ENCODE measurements at places on chromosomes 11 and 22. TPM values are rescaled to one million over a fixed set of nuclear protein-coding genes. Genes with fewer than 3 reads are reported as not detected.

DNA sequence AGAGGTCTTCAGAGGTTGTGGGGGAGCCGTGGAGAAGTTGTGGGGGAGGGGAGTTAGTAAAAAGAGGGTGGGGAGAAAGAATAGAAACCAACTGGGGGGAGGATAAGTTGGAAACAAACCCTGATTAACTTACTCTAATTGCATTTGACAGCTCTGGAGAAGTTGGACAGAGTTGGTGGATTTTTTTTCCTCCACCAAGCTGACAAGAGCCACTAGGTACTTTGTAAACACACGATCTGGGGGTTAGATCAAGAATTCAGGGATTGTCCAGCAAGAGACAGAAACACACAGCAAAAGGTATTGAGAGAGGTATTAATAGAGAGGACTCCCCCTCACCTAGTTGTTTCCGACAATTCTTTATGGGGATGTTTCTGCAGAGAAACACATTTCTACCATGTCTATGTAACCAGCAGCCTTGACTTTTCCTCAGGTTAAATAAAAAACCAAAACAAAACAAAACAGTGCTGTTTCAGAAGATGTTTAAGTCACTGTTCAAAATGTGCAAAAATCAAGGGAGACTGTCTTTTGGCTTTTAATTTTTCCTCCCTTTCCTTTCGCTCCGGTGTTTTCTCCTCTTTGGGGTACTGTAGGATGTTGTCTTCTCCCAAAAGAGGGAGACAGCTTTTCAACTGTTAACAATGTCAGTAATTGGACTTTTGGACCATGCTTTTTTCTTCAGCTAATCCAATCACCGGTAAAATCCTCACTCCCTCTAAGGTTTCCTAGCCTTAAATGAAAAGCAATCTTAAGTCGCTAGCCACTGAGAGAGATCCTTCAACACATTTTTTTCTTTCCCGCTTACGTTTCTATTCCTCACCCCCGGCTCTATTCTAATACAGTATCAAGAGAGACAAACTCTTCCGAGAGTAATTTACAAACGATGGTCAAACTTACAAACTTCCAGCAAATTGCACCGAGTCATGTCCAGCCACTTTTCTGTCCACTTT lies 708 bp downstream of the MAML2 start:
- no peak for DNase-seq

- no peak for DNase-seq
Observed at GRCh38 chr11:43010042-43010441, 301.8 kb upstream of the API5 start.

Gene CD6
- 1.3 TPM for total RNA-seq

- no peak for DNase-seq
Observed at GRCh38 chr11:112835591-112836255, 125.5 kb upstream of the NCAM1 start.
